ENCODE measurements at places on chromosomes 7 and 10.
A peak's percentile ranks its signal among the peaks of the same experiment; 100 is the strongest.

DNA sequence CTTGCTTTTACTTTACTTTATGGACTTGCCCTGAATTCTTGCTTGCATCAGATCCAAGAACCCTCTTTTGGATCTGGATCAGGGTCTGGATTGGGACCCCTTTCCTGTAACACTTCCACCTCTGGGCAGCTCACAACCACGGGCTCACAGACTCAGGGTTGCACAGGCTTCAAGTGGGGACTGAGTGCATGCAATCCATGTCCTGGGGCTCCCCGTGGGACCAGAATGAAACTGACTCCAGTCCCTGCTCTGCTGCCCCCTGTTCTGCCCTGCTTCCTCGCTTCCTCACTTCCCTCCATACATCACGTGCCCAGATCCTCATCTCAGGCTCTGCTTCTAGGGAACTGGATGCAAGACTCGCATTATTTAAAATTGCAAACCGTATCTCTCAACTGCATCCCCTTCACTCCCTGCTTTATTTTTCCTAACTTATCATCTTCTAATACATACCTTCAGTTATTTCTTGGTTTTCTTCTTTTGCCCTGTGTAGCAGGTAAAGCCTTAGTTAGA, 23.3 kb upstream of the INMT start:
- DNase-seq = no peak

DNA sequence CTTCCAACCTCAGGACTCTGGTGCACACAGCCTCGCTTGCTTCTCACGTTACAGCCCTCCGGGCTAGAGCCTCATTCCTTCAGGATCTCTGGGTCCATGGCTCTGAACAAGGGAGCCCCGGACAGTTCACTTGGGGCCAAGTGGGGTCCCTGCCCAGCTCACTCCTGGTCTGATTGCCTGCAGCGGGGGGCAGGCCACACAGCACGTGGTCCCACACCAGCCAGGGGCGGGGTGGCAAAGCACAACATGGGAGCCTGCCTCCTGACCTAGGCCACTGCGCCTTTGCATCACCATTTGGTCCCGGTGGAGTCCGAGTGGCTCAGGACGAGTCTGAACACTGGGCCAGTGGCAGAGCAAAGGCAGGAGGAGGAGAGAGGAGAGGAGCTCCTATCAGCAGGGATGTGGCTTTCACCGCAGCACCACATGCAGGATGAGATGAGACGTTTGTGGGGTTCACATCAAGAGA, 13.4 kb upstream of the CRYGN start:
- no peak for DNase-seq

DNA sequence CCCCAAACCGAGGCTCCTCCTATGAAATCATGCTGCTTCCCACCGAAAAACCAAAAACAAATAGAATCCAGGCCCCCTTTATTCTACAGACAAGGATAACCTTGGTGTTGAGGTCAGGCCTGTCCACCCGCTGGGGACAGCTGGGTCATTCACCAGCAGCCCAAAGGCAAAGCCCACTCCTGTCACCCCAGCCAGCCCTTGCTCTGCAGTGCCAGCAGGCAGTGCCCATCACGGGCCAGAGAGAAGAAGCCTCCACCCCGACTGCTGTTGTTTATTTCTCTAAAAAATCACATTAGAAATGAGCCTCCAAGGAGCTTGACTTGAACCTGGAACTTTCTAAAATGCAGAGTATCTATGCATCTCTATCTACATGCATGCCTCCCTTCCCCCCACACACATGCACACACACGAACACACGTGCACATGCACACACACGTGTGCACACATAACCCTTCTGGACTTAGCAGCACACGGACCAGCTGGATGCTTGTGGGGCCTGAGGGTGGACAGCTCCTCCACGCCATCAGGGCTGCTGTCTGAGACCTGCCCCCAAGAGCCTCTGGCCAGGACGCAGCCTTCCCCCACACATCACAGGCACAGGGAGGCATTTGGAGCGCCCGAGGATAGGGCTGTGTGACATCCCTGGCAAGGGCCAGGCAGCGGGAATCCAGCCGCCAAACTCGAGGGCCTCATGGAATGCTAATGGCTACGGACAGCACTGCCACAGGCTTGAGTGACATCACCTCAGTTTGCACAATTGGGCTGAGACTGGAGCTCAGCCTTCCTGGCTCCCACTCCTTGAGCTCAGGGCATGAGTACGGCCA, 22.8 kb downstream of the PRKAG2 start:
- DNase-seq = peak; percentile 55

GRCh38 chr10:49113741-49114141, 1.6 kb downstream of the VSTM4 start:
- no peak for DNase-seq

DNA sequence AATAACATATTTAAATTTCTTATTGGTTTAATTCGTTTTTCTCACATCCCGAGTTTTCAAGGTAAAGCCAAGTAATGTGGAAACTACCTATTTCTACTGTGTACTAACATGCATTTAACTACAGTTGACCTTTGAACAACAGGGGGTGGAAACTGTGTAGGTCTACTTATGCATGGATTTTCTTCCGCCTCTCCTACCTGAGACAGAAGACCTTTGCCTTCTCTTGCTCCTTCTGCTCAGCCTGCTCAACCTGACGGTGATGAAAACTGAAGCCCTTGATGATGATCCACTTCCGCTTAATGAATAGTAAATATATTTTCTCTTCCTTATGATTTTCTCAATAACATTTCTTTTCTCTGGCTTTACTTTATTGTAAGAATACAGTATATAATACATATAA, 18.5 kb downstream of the MEOX2 start:
- DNase-seq = no peak

- no peak for DNase-seq
Observed at GRCh38 chr7:2530071-2530987, 10.8 kb downstream of the LFNG start.

- DNase-seq = no peak
Observed at GRCh38 chr10:14601872-14602725, 172.6 kb downstream of the FAM107B start.

GRCh38 chr10:43079856-43080255, 3.0 kb downstream of the RET start:
- no peak for DNase-seq

GRCh38 chr7:2893411-2893861, 49.3 kb upstream of the GNA12 start:
- no peak for DNase-seq

GRCh38 chr7:43485580-43485979, 97.3 kb upstream of the STK17A start:
- no peak for DNase-seq

- DNase-seq = no peak
Observed at GRCh38 chr10:48653944-48654698, 30.6 kb upstream of the WDFY4 start.

- no peak for DNase-seq
Observed at GRCh38 chr7:101990811-101991418, 173.5 kb downstream of the CUX1 start.

DNA sequence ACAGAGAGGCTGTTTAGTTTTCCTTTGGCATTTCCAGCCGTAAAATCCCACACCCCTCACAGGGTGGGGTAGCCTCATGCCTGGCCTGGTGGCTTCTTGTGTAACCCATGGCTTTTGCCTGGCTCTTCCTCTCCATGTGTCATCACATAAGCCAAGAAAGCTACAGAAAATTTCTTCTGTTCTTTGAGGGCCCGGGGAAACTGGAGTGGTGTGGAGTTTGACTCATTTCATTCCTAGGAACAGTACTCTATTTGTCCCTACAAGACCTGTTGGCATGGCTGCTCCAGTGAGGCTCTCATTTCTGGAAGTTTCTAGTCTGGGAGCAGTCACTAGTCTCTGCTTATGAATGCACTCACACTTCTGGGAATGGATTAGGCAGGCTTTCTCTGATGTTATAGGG, 523.9 kb downstream of the SUGCT start:
- no peak for DNase-seq

DNA sequence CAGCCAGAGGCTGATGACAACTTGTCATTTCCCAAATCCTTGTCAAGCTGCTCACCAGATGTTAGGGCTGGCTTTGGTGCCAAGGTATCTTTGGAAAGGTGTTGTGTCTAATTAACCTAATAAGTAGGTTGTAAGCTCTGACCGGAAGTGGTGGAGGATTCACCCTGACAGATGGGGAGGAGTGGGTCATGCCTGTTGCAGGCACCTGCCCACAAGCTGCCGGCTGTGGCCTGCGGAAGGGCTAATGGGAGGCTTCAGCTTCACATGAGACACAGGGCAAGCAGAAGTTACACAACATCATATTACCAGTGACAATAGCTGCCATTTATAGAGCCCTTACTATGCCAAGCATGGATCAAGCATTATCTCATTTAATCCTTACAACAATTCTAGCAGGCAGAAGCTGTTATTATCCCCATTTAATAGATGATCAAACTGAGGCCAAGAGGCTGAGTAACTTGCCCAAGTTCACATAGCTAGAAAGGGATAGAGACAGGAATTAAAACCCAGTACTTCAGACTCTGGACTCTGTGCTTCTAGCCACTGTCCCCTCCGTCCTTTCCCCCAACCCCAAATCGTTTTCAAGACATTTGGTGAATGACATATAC, 63.1 kb upstream of the DUSP5 start:
- DNase-seq = no peak

DNA sequence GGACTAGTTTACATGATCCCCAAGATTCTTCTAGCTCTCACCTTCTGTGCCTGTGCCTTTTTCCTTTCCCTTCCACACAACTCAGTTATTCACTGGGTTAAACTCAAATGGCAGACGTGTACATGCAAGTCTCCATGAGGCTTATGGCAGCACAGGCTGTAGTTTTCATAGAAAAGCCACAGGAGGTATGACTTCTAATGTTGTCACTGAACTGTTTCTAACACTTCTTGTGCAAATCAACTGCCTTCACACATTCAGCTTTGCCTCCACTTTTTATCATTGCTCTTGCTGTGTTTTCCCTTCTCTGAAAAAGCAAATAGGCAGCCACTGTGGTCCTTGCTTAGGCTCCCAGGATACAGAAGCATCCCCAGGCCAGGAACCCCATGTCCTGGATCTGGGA, 5.3 kb upstream of the GIMAP5 start:
- DNase-seq = no peak

GRCh38 chr10:100021322-100021721, 11.6 kb upstream of the DNMBP start:
- DNase-seq = no peak

GRCh38 chr7:87934699-87935383, 790 bp downstream of the ADAM22 start:
- DNase-seq = peak; percentile 81

GRCh38 chr7:30887464-30887872, 24.2 kb upstream of the AQP1 start:
- DNase-seq = no peak

- DNase-seq = no peak
Observed at GRCh38 chr7:51229106-51229537, 87.5 kb downstream of the COBL start.

DNA sequence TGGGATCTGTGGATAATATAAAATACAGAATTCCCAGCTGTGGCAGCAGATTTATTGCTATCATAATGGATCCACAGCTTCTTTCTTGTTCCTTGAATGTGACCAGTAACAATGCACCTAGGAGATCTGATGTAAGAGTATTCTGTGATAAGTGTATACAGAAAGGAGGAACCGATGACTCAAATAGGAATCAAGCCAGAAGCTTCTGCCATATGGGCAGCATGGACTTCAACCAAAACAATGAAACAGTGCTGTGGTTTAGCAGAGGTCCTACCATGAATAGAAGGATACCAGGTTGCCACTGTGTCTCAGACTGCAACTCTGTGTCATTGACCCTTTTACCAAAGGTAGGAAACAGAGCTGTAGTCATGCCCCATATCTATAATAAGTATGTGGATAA, 81.8 kb downstream of the PTPRZ1 start:
- DNase-seq = no peak

- DNase-seq = peak; percentile 36
Observed at GRCh38 chr7:67019562-67020390, 23.1 kb downstream of the TYW1 start.

- DNase-seq = peak; percentile 50
Observed at GRCh38 chr10:79239275-79239779, 107.9 kb upstream of the PPIF start.

GRCh38 chr7:106012935-106013439, 49.9 kb downstream of the CDHR3 start:
- peak; percentile 61 for DNase-seq

DNA sequence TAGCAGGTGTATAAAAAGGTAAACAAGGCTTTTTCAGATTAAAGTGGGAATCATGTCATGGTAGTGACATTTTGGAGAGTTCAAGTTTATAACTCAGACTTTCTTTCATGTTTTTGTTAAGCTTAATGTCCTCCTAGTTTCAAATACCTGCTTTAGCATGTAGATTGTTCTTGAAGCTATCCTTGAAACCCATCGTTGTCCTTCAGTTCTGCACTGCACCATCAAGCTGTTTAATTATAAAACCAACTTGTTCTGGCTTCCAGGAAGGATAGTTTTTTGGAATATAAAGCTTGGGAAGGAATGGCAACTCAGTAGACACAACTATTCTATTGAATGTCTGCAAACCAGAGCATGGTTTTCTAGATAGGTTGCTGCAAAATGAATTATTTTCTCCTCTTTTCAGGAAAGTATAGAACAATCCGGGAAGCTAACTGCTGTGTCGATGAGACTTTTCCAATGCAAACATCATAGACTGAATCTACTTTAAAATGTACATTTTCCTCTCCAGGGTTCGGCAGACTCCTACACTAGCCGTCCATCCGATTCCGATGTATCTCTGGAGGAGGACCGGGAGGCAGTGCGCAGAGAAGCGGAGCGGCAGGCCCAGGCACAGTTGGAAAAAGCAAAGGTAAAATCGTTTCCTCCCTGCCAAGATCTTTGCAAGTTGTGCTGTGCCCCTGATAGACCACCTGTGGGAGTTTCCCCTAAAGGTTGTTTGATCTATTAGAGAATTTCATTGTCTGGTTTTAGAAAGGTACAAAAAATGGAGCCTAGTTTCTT, 249.8 kb downstream of the NSUN6 start:
- no peak for DNase-seq
